ENCODE measurements at places on chromosomes 4 and X.

GRCh38 chr4:172207886-172208285, 394.7 kb downstream of the GALNTL6 start:
- no peak for DNase-seq

GRCh38 chrX:79556800-79557199, 189.7 kb upstream of the ITM2A start:
- DNase-seq, result no peak

DNA sequence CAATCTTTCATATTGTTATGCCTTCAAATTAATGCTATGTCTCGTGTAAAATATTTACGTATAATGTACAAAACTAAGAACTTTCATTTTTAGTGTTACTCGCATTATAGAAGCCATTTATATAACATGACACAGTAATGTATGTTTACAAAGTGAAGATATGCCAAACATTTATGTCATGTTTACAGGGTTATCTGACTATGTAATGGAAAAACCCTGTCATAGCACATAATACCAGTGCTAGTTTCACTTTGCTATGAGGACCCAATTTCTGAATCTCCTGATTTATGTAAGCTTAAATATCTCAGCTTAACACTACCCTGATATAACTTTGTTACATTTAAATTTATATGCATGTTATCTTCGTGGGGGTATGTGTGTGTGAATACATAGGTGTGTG, 233.1 kb downstream of the FAT4 start:
- DNase-seq, result no peak

DNA sequence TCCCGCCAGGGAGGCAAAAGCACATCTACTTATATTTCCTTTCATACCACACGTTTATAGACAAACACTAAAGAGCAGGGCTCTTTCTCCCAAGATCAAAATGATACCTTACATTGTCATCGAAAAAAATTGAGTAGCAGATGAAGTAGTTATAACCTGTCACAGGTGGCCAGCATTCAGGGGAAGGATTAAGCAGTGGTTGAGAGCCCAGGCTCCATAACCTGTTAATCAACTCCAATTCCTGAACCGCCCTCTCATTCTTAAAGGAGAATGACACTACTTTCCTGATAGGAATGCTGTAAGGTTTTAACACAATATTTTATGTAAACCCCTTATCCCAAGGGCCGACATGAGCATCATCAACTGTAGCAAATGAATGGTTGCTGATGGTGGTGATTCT, 268.9 kb upstream of the KCNIP4 start:
- no peak for DNase-seq

DNA sequence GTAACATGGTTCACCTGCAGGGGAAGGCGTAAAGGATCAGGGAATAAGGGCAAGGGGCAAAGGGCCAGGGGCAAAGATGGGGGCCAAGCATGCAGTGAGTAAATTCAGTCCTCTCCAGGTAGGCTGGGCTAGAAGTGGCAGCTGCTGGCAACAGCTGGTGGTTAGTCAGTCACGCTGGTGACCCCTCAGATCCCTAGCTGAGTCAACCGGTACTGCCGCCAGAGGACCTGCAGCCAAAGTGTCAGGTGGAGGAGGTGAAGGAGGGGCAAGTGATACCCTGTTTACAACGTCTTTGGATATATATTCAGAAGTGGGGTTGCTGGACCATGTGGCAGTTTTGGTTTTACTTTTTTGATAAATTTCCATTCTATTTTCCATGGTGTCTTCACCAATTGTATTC, 24.6 kb upstream of the NAP1L2 start:
- DNase-seq, result no peak

Data from hematopoietic multipotent progenitor cell treated with erythropoietin and hydrocortisone succinate and interleukin-3 and kit ligand, for 17 days (in vitro differentiated cells).